Vein endothelial cell (primary cell): ENCODE measurements at places on chromosomes 3 and 15. TPM values are rescaled to one million over a fixed set of nuclear protein-coding genes. Genes with fewer than 3 reads are reported as not detected.

The VILL gene
- total RNA-seq, result 5.8 and 7.2 TPM in 2 replicates

The FOXB1 gene
- not detected in 2 replicates for total RNA-seq

The GHRL gene
- total RNA-seq, result 0.33 TPM in 1 of 2 replicates, not detected in the other

The NIPA2 gene
- total RNA-seq, result 55.5 and 96.0 TPM in 2 replicates

The PLSCR2 gene
- total RNA-seq, result not detected in 2 replicates

The ECE2 gene
- total RNA-seq, result not detected in 2 replicates

The THAP10 gene
- 1.6 and 2.8 TPM in 2 replicates for total RNA-seq

The STARD9 gene
- total RNA-seq, result 20.3 and 27.1 TPM in 2 replicates

The EPHA3 gene
- under 0.01 TPM in 1 of 2 replicates, not detected in the other for total RNA-seq

The TMEM41A gene
- 12.7 and 13.7 TPM in 2 replicates for total RNA-seq

The GOLGA8A gene
- 10.0 and 11.1 TPM in 2 replicates for total RNA-seq

The GHSR gene
- total RNA-seq, result not detected in 2 replicates

The ARL6IP5 gene
- total RNA-seq, result 103 and 111 TPM in 2 replicates

The MRAS gene
- total RNA-seq, result 7.5 and 14.7 TPM in 2 replicates

The GALNT15 gene
- total RNA-seq, result 5.2 and 19.9 TPM in 2 replicates

The UTS2B gene
- total RNA-seq, result 0.33 and 0.38 TPM in 2 replicates

The IRAK2 gene
- 29.4 and 48.1 TPM in 2 replicates for total RNA-seq

The ADPGK gene
- total RNA-seq, result 48.7 and 53.0 TPM in 2 replicates
